ENCODE measurements at places on chromosomes 11 and 22.

DNA sequence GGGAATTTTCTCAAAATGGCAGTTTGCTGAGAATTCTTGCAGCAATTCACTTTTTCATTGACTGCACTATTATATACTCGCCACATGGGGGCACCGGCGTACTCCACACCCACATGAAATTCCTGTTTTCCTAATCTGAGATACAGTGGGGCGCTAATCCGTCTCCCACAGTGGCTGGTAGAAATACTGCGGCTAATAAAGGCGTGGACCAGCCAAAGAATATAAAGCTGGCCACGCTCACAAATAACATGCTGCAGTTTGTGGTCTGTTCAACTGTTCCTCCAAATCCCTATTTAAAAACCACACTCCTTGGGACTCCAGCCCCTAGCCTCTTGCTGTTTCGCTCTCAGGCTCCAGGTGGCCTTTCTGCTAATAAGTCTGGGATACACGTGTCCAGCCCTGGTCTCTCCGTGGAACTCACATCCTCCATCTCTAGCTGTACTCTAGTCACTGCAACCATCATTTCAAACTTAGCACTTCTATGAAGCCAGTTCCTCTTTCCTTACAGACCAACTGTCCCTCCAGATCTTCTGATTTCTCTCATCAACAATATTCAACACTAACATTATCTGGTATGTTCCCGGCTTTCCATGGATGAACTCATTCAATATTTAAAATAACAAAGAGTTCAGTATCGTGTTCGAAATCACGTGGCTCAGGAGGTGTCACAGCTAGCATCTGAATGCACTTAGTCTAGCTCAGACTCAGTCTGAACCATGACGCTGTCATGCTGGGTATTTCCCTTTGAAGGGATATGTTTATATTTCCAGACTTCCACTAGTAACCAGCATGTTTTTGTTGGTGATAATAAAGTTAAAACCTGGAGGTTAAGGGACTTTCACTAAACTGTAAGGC lies 22.0 kb downstream of the TBRG1 start:
- DNase-seq: peak; percentile 64

GRCh38 chr11:27248576-27249509 lies 114.2 kb downstream of the CCDC34 start:
- DNase-seq: no peak

- DNase-seq: peak; percentile 88
Observed at GRCh38 chr11:11416502-11416901, 63.5 kb upstream of the CSNK2A3 start.

- peak; percentile 49 for DNase-seq
Observed at GRCh38 chr11:118353084-118353710, 6.2 kb upstream of the UBE4A start.

- DNase-seq: no peak
Observed at GRCh38 chr11:68923614-68924013, 19.9 kb downstream of the IGHMBP2 start.

GRCh38 chr11:134120143-134120850 lies 51.4 kb downstream of the JAM3 start:
- DNase-seq: no peak

DNA sequence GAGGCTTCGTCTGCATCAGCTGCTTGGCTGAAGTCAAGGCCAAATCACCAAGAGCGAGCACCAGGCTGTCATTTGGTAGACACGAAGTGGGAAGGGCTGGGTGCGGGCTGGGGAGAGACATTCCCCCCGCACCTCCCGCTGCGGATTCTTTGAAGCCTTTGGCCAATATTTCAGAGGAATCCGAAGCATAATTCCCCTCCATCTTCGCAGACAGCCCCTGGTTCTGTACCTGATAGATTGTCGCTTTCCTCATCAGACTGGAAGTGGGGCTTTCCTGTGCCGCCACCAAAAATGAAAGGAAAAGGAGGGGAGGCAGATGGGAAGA lies 15.3 kb downstream of the BLID start:
- DNase-seq: no peak

- no peak for DNase-seq
Observed at GRCh38 chr11:124754710-124755109, 2.7 kb upstream of the VSIG2 start.

DNA sequence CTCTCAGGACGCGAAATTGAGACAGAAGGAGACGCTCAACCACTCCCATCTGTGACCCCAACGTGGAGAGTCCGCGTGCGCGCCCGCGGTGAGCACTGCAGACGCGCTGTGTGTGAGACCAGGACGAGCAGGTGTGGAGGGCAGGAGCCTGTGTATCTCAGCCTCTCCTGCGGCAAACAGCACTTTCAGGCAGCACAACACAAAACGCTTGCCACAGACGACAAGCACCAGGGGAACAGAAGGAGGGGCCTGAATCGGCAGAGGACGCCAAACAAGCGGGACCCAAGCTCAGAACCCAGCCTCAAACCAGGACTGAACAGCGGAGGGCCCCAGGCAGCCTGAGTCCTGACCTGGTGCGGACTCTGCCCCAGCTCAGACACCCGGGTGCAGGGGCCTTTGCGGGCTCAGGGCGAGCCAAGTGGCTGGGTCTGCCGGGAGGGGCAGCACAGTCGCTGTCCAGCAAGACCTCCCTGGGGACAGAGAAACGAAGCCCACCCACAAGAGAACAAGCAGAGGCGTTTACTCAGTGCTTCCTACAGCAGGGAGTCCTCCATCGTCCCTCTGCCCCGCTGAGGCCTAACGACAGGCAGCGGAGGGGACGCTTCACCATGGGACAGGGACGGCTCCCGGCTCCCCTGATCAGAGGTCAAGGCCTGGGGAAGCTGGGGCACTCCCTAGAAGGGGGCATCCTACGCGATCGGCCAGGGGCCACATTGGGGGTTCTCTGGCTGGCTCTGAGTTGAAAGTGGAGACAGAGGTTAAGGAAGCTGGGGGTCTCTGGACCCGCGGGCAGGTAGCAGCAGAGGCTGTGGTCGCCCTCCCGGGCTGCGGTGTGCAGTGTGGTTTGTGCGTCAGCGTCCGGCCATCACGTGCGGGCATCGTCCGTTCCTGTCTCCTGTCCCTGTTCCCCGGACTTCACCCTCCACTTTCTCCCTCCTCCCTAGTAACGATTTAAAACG lies 560.8 kb downstream of the BRD1 start:
- no peak for DNase-seq

- DNase-seq: peak; percentile 98
Observed at GRCh38 chr11:67252831-67253239, 13.4 kb upstream of the GRK2 start.

DNA sequence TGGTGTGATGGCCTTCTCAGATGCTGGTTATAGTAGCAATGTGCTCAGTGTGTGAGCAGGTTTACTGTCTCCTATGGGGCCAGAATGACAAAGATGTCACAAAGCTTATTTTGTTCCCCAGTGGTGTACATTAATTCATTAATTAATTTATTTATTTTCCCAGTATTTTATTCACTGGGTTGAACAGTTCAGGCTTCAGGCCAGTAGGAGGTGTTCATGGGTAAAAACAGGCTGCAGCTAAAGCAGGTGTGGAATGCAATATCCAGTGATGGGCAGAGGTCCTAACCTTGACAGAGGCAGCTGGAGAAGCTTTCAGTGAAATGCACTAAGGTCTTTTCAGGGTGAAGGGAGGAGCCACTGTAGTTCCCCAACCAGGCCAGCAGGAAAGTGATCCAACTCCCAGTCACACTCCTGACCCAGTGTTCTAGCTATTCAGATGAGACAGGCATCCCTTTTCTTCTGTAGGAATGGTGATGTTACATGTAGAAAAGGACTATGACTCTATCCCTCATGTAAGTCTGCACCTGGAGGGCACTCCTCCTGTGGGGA lies 7.8 kb upstream of the FANCF start:
- no peak for DNase-seq

- DNase-seq: no peak
Observed at GRCh38 chr11:102386136-102386734, 39.2 kb downstream of the BIRC2 start.

DNA sequence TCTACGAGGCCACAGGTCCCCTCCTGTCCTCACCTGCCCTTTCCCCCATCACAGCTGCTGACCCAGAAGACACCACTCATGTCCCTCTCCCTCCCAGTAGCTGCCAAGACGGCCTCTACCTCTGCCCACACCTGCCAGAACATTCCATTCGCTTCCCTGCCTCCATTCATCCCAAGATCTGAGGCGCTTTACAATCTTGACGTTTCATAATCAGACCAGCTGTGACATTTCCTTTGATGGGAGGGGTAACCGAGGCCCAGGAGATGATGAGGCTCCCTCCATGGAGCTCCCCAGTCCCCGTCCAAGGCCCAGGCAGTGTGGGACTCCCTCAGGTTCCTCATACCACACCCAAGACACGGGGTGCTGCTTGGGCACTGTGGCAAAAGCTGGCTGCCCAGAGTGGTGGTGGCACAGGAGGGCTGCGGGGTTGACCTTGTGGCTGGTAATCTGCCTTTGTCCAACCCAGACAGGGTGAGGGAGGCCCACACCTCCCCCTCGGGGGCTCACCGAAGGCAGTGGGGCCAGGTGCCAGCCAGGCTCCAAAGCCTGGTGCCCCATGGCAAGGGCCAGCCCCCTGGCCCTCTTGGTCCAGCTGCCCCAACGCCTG lies 17.3 kb downstream of the PHLDA2 start:
- DNase-seq: no peak

Data from suppressor macrophage (primary cell).